ENCODE measurements at places on chromosomes 4 and X.

DNA sequence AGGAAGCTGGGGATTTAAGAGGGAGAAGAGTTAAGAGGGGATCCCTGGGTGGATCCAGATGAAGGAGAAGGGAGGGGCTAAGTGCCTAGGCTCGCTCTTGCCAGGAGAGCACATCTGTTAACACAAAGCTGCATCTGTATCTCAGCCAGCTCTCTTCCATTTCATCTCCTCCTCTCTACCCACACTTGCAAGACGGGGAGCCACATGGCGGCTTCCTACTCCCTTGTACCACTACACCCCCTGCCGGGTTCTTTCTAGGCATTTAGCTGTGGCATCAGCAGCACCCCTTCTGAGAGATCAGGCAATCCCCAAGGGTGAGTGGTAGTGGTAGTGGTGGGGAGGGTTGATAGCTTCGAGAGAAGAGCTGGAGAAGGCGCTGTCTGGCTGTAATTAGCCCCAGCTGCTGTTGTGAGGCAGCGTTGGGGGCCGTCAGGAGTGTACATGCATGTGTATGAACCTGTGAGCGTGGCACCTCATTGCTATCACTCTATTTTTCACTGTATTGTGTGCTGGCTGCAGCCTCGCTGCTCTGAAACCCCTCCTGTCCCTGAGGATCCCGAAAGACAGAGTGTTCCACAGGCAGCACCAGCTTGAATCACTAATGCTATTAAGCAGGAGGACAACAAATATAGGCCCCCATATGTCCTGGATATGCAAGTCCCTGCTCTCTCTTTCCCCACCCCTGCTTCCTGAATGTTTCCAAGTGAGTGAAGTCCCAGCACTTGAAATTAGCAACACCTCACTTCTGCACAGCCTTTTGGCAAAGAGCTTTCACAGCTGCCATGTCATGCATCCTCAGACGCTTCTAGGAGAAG is 73.7 kb downstream of the RTL9 start:
- no peak for DNase-seq

GRCh38 chr4:2290488-2290887 is 28.6 kb upstream of the MXD4 start:
- DNase-seq, result no peak

DNA sequence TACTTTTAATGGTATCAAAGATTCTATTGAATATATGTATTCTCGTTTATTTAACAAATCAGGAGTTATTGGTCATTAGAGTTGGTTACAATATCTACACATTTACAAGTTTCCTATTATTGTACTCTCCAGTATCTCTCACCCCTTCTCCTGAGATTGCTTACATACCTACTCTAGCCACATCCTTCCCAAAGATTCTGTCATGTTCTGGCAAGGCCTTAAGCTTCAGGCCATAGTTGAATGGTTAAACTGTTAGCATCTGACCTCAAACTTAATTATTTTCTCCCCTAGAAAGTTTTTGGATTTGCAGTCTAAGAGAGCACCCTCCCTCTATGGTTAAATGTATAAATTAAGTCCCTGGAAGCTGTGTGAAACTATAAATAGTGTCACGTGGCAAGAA is 784.2 kb downstream of the GLUD2 start:
- DNase-seq, result no peak

- DNase-seq, result no peak
Observed at GRCh38 chr4:57039345-57039744, 60.6 kb downstream of the POLR2B start.

- DNase-seq, result no peak
Observed at GRCh38 chrX:26649534-26649933, 433.6 kb downstream of the MAGEB5 start.

GRCh38 chr4:70601422-70602039 is 9.5 kb downstream of the AMBN start:
- peak; percentile 11 for DNase-seq

- no peak for DNase-seq
Observed at GRCh38 chrX:155819966-155820491, 61.1 kb upstream of the VAMP7 start.

DNA sequence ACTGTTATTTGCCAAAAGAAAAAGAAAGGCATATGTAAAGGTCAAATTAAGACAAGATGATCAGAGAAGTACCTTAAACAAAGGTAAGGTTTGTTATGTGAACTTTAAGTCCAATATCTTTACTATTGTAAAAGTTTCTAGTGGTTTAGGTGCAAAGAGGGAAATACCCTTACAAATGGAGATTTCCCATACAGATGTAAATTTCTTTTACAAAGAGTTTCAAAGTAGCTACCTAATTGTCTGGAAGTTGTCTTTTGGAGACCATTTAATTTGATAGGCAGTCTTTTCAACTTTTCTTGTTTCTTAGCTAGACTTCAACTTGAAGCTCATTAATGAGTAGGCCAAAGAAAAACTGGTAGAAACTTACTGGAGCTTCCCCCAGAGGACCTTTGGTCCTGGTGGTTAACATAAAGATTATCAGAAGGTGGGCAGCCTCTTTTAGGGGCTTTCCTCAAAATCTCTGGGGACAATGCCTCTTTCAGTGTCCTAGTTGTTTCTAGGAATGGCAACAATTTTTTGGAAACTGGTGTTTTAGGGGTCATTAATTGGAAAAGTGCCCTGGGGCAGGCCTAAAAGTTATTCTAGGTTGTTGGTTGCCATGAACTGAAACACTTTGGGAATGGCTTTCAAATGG is 297.3 kb downstream of the GUCY2F start:
- DNase-seq, result no peak

DNA sequence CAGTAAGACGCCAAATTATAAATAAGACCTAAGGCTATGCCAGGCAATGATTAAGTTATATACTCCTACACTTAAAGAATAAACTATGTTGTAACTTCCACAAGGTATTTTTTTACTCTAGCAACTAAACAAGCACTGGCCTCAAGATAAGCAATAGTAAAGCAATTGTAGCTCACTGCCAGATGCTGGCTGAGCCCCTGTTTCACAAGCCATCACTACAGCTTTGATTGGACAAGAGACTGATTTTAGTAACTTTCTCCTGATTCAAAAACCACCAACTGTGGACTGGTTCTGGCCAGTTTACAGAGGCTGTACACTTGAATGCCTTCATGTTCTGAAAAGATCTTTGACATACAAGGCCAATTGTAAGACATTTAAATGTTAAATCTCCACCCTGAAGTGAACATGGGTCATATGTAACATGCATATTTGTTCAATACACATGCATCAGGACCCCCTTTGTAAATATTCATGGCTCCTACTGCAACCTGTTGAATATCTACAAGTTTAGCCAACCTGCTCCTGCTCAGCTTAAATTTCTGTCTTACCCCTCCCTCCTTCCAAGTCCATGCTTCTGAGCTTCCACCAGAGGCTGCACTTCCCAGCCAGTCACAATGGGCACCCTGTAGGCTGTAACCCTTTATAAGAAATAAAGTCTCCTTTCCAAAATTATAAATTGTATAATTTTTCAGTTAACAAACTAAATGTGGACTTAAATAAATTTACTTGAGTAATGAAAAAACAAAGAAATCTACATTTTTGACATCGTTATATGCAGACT is 423.6 kb downstream of the ANKRD50 start:
- no peak for DNase-seq

DNA sequence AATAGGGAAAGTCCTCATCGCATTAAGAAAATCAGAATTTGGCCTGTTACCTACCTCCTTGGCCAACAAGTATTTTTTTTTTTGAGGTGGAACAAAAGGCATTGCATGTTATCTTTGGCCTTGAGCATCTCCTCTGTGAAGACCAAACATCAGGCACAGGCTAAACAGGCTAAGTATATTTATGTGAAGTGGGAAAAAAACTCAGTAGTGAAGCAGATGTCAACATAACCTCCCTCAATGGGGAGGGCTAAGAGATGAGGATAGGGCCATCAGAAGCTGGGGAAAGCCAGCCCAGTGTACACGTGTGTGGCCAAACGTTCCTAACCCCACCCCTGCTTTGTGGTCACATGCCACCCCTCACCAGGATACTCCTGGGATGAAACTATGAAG is 102.5 kb downstream of the FNIP2 start:
- no peak for DNase-seq

DNA sequence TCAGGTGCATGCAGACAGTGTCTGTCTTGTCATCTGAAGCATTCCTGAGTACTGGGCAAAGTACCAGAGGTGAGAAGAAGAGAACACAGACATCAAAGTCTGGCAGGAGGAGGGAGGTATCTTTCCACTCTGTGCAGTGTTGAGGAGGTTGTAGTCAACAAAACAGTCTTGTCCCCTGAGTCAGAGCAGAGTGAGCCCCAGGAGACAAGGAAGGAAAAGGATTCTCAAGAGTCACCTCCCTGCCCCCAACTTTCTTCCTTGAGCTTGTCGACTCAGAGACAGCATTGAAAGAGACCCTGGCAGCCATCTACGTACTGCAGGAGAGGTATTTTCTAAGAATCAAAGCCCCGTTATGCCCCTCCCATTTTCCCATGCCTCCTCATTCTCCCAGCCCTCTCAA is 4.4 kb upstream of the SRPX start:
- DNase-seq, result no peak

- DNase-seq, result no peak
Observed at GRCh38 chr4:13840502-13841190, 213.1 kb upstream of the BOD1L1 start.

DNA sequence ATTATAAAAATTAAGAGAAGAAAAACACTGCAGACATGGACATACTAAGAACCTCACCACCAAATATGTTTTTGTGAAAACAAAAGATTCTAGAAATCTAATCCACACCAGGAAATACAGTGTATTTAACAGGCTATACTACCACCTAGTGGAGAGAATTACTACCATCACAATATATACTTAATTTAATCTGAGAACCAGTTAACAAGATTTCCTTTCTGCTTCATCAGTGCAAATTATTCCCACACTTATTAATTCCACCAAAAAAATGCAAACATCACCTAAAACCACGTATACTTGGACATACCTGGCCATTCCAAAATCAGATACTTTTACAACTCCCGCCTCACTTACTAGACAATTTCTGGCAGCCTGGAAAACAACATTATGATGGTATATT is 7.0 kb upstream of the TXK start:
- DNase-seq, result peak; percentile 33

DNA sequence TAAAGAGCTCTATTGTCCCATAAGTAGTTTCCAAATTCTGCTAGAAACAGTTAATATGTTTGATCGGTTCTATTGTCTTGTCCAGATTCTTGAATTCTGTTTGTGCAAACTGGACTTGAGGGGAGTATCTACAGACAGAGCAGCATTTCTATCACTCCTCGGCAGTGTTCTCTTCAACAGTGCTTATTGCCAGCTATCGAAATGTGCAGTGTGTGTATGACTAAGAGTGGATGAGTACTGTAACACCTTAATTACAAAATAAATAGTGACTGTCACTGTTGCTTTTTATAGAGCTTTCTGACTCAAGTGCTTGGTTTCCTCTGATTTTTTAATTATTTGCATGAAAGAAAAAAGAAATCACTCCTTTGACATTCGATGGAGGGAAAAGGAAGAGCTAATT is 274.6 kb downstream of the RPA4 start:
- DNase-seq, result no peak

DNA sequence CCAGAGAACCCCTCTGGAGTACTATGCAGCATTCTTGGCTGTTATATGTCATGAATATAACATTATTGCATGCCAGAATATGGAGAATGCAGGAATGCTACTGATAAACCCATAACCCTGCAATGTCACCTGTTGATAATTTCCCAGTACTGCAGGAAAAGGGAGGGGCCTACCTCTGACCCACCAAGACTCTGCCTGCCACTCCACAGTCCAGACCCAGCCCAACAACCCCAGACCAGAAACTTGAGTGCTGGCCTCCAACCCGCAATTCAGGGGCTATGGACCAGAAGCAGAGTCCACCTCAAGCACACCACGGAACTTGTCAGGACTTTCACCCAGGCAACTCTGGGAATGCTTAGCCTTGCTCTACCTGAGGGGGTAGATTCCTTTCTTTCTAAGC is 92.9 kb upstream of the WDR44 start:
- no peak for DNase-seq

GRCh38 chrX:123201720-123202119 is 17.6 kb downstream of the GRIA3 start:
- DNase-seq, result no peak

- no peak for DNase-seq
Observed at GRCh38 chr4:89820010-89820409, 17.0 kb downstream of the SNCA start.

All from hippocampal formation (tissue), 2 donors.